ENCODE measurements at places on chromosomes 13 and 19.

GRCh38 chr13:93559718-93560117 is 333.1 kb downstream of the GPC6 start:
- DNase-seq = no peak

- DNase-seq = no peak
These were observed 363.9 kb downstream of the MYO16 start for GRCh38 chr13:108993346-108993745.

GRCh38 chr19:40619333-40620160 is 18.4 kb downstream of the LTBP4 start:
- DNase-seq = no peak

DNA sequence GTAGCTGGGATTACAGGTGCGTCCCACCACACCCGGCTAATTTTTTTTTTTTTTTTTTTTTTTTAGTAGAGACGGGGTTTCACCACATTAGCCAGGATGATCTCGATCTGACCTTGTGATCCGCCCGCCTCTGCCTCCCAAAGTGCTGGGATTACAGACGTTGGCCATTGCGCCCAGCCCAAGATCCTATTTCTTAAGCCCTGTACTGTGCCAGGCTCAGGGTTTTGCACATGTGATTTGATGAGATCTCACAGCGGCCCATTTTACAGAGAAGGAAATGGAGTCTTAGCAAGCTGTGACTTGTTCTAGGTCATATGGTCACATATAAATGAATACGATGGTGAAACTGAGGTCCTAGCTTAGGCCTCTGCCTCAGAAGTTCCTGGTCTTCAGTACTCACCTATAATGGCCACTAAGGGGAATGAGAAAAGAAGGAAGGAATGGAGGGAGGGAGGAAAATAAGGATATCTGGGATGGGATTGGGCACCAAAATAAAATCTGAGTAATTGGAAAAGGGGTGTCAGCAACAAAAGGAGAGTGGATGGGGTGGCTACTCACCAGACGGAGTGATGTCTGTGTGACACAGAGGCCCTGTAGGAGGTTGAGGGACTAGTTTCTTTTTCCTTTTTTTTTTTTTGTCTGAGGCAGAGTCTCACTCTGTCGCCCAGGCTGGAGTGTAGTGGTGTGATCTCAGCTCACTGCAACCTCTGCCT is 1.3 kb downstream of the OSCAR start:
- no peak for DNase-seq

GRCh38 chr19:54114340-54115108 is 933 bp downstream of the TFPT start:
- peak; percentile 9 for DNase-seq

DNA sequence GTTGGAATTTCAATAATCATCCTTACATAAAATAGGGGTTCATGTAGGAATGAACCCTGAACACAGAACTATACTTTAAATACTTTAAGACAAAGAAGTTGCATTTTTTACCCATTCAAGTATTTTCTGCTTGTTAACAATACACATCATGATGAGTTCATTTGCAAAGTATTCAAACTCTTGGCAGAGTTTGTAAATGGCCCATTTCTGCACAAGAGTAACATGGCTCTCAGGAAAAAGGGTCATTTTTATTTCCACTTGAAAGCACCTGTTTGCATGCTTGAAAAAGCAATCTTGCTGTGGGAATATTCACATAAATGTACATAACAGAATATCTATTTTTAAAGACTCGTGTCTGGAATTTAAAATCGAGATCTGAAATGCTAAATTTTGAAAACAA is 18.1 kb downstream of the ESD start:
- DNase-seq = no peak

GRCh38 chr19:17200408-17201079 is 14.6 kb upstream of the USE1 start:
- DNase-seq = no peak

DNA sequence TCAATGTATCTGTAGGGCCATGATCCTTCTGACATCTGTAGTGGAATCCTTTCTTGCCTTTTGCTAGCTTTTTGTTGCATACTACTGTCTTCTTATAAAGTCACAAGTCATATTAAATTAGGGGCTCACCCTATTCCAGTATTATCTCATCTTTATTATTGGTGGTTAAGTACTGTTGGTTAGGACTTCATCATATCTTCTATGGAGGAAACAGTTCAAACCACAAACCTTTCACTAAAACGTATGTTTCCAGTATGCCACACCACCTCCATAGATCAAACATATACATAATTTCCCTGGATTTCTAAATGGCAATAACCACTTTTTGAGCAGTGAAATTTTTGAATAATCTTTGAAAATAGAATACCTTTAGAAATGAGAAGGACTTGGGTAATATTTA is 62.8 kb upstream of the PCDH9 start:
- DNase-seq = no peak

DNA sequence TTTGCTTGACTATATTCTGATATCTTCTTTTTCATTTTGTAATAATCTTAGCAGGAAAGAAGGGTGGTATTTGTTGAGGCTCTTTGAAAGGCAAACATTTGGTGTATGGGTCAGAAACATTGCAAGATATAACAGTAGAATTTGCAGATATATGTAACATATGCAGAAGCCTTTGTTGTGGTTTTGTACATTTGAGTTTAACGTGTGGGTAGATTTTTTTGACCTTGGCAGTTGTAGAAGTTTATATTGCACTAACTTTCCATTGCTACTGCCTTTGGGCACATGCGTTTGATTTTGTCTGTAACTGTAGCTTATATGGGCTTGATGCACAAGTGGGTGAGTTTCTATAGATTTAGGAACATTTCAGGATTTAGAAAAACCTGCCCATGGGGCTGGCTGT is 78.5 kb upstream of the SPRY2 start:
- DNase-seq = no peak

GRCh38 chr13:32075170-32075851 is 43.7 kb downstream of the FRY start:
- no peak for DNase-seq

GRCh38 chr19:55255618-55256423 is 3.0 kb downstream of the PPP6R1 start:
- peak; percentile 55 for DNase-seq

- no peak for DNase-seq
These were observed 26.3 kb downstream of the EPS15L1 start for GRCh38 chr19:16445238-16446107.

GRCh38 chr13:31835932-31836331 is 96.6 kb downstream of the RXFP2 start:
- no peak for DNase-seq

Measured in stimulated activated CD4-positive, alpha-beta T cell treated with anti-CD3 and anti-CD28 coated beads, Interleukin-4, amount 100 ng/mL, for 4 hours (primary cell).